Activated T-helper 1 cell treated with anti-CD3 and anti-CD28 coated beads, Interleukin-2, amount 50 U/mL, for 16 hours (primary cell): ENCODE measurements at places on chromosomes 4 and X.

DNA sequence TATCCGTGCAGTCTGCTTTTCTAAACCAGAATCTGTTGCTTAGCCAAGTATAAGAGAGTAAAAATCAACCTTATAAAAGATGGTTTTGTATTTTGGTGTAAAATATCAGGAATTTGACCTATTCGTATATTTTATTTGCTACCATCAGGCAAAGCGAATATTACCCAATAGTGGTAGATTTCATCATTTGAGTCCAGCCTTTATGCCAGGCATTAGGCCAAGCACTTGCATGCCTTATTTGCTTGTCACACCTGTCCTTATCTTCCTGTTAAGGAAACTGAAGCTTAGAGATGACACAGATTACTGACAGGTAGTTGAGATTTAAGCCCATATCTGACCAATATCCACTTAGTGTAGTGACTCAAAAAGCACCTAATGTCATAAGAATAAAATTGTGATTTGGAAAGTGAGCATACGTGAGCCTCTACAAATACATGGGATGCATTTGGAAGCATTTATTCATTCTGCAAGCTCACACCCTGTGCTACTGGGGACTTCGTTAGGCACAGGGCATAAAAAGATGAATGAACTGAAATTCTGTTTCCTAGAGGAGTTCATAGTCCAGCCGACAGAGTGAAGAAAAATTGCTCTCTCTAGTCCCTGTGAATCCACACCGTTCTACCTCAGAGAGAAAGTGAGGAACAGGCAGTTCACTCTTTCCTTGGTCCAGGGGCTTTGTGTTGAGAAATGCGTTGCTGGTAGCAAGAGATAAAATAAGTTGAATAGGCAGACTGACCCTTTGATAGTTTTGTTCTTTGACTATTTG is 2.3 kb upstream of the RNF212 start:
- DNase-seq: no peak

GRCh38 chrX:103556963-103557612 is 28.2 kb upstream of the TCEAL4 start:
- DNase-seq: no peak

DNA sequence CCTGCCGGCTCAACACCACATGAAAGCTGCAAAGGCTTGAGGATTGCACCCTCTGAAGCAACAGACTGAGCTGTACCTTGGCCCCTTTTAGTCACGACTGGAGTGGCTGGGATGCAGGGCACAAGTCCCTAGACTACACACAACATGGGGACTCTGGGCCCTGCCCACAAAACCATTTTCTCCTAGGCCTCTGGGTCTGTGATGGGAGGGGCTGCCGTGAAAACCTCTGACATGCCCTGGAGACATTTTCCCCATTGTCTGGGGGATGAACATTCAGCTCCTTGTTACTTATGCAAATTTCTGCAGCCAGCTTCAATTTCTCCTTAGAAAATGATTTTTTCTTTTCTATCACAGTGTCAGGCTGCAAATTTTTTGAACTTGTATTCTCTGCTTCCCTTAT is 123.5 kb upstream of the SMARCAD1 start:
- no peak for DNase-seq

GRCh38 chr4:144179152-144179739 is 38.7 kb upstream of the GYPA start:
- no peak for DNase-seq

- DNase-seq: no peak
These were observed 129.6 kb upstream of the NALF2 start for GRCh38 chrX:69374569-69374968.

DNA sequence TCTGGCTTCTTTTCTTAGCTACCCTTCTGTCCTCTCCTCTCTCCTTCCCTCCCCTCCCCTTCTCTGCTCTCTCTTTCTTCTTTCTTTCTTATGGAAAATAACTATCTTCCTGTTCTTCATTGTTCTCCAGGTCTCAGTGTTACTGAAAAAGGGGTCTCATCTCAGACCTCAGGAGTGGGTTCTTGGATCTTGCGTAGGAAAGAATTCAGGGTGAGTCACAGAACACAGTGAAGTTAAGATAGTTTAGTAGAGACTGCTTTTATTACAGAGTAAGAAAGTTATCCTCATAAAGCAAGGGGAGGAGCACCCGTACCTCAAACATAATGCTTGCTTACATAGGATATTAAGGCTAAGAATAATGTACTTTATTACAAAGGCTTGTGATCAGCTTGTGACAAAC is 31.8 kb upstream of the CWH43 start:
- no peak for DNase-seq

DNA sequence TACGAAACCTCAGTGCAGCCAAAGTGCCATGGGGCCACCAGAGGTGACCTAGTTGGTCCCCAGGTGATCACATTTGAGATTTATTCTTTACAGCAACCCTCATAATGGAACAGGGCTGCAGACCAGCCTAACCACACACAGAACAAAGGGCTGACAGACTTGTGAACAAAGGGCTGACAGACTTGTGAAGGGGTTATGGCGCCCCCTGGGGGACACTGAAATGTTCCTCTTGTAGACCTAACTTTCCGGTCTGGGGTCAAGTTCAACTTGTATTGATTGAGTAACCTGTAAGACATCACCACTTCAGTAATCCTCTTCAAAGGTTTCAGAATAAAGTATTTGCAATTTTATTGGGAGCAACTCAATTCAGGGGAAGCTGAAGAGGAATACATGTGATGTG is 175.9 kb upstream of the RPS6KA3 start:
- peak; percentile 72 for DNase-seq

- no peak for DNase-seq
These were observed 7.3 kb downstream of the SPARCL1 start for GRCh38 chr4:87521757-87522374.
